ENCODE measurements at places on chromosomes 1 and 21. TPM values are rescaled to one million over a fixed set of nuclear protein-coding genes. Genes with fewer than 3 reads are reported as not detected.

- H3K27me3 ChIP-seq: no peaks in the 10 kb centered on the region
- no peak overlapping the region for H3K4me3 ChIP-seq
Observed at GRCh38 chr1:198893763-198894444, 255.1 kb downstream of the PTPRC start.

DNA sequence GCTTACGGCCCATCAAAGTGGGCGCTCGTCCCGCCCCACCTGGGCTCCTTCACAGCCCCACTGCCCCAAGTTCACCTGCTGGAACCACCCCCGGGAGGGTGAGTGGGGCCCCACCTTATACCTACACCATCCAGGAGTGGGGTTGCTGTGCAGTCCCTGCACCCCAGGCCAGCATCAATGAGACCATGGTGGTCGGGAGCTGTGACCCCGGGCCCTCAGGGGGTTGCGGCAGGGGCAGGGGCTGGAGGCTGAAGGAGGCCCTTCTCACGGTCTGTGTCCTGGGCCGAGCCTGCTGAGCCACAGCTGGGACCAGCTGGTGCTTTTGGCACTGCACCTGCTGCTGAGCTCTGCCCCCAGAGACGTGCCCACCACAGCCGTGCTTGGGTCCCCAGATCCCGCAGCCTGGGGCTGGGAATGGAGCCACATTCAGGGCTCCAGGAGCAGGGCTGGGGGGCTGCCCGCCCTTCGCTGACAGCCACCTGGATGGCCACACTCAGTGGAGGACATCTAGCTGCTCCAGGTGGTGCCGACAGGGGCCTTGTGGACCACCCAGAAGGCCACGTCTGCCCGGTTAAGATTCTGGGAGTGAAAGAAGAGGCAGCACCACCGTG is 17.4 kb downstream of the ACTRT2 start:
- no peaks in the 10 kb centered on the region for H3K27me3 ChIP-seq
- DNase-seq: no peak
- H3K36me3 ChIP-seq: no peaks in the 10 kb centered on the region

DNA sequence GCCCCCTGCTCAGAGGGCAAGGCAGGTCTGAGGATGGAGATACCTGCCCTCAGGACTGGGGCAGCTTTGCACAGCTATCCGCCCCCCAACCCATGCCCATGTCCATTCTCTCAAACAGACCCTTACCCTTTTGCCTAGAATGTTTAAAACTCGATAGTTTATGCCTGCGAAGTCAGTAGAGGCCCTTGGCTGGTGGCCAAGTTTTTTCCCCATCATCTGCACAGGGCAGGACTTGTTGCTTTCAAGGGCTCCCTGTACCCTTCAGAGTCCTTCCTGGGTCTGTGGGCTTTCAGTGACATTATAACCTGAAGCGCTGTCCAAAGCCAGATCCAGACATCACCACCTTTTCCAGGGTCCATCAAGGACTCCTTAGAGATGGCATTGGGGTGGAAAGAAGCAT is 148.7 kb upstream of the ZNF644 start:
- H3K27ac ChIP-seq: no peak overlapping the region
- DNase-seq: no peak
- H3K36me3 ChIP-seq: no peaks in the 10 kb centered on the region

Gene INSRR
- total RNA-seq: 0.21 TPM

Gene LCE1D
- not detected for total RNA-seq

DNA sequence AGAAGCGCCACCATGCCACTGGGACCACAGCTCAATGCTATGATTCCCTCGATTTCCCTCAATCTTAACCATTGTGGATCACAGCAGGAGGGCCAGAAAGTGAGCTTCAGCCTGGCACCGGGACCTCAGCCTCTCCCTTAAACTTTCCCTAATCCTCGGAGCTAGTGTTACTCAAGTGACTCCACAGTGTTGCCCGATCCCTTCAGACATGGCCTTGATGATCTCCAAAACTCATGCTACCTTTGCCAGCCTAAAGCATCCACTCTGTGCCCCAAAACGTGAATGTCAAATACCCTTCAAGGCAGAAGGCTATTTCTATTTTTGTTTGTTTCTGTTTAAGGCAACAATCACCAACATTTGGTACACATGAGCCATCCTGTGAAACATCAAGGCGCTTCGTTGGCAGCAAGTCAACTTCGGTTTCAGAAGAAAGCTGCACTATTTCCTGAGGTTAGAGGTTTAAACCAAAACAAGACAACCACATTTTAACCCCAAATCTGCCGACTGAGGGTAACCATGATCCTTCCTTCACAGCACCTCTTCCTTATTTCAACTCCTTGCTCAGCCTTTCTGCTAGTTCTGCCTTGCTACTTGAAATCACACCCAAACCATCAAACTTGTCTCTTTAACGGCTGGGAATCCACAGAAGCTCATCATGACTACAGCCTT is 94.4 kb upstream of the KRTAP19-8 start:
- no peaks in the 10 kb centered on the region for H3K27me3 ChIP-seq
- no peaks in the 10 kb centered on the region for H3K36me3 ChIP-seq
- H3K27ac ChIP-seq: no peak overlapping the region
- H3K4me1 ChIP-seq: no peaks in the 10 kb centered on the region
- H3K4me3 ChIP-seq: no peak overlapping the region
